ENCODE measurements at places on chromosomes 11 and 22.

DNA sequence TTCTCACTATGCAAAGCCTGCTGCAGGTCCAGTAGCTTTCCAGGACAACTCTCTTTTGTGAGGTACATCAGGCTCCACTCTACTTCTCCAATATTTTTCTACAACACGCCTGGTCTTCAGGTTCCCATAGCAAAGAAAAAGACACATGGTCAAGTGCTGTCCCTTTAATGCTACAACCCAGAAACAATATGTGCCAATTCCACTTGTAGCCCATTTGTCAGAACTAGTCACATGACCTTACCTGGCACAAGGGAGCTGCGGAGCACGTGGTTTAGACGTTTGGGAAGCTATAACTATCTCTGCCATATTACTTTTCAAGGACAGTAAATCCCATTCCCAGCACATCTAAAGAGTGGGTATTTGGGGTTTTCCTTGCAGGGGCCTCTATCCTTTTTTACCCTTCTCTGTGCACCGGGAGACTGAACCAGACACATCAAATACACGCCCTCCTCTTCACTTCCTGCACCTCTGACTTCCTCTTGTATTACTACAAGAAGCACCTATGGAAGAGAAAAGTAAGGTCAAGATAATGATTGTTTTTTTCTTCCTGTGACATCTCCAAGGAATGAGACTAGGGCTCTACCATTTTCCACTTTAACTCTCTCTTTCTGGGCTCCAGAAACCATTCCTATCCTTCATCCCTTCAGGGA lies 237.6 kb downstream of the ETS1 start:
- no peak for DNase-seq

- DNase-seq, result no peak
Measured at GRCh38 chr22:44730022-44730393, 22.4 kb upstream of the ARHGAP8 start.

- DNase-seq, result no peak
Measured at GRCh38 chr11:36240173-36240572, 49.1 kb downstream of the COMMD9 start.

DNA sequence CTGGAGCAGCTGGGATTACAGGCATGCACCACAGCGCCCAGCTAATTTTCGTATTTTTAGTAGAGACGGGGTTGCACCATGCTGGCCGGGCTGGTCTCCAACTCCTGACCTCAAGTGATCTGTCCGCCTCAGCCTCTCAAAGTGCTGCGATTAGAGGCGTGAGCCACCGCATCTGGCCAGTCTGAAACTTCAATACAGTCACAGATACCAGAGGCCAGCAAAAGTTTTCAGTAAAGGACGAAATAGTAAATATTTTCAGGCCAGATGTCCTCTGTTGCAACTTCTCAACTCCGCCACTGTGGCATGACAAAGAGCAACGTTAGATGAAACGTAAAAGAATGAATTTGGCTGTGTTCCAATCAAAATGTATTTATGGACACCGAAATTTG lies 403.6 kb downstream of the MN1 start:
- DNase-seq, result no peak

DNA sequence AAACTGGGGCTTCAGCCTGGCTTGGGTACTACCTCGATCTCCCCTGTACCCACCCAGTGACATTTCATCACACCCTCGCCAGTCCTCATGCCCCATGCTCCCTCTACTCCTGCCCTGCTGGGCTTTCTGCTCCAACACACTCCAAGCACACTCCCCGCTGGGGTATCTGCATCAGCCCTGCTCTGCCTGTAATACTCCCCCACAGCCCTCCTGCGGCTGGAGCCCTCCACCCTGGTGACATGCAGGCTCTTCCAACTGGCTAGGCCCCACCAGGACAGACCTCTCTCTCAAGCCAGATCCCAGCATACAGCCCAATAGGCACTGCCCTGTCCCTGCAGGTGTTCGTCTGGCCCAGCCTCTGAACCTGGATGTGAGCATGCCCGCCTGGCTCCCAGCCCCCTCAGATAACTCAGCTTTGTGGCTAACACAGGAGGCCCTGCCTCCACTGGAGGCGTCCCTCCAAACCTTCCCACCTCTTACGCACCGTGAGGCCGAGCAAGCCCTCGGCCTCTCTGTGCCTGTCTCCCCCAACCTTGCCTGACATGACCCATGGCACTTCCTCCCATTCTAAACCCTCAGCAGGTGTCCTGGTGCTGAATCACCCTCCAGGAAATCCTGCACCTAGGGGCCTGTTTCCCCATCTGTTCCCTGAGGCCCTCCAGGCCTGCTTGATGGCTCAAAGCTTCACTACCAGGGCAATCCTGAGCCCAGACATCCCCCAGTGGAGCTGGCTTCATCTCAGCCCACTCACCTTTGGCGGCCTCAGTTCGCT lies 33.5 kb upstream of the TXNRD2 start:
- DNase-seq, result no peak

DNA sequence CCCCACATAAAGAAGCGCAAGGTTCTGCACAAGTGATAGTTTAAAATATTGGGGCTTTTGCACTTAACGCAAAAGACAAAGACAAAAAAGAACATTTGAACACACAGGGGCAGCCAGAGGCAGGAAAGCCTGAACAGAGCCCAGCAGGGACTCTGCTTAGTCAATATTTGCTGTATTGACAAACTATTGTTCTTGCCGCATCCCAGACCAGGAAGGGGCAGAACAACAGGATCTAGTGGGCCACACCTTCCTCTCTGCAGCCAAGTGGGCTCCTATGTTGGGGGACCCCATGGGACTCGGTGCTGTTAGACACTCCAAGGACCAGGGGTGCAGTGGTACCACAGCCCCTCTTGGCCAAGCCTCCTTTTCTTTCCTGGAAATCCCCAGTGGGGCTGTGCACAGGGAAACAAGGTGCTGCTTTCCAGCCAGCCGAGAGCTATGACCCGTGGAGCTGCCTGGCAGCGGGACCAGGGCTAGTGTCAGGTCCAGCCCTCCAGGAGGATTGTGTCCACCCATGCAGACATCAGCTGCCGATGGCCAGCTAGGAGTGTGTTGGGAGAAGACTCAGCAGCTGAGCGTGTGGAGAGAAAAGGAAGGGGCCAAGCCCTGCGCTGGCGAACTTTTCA lies 43.3 kb upstream of the ANO1 start:
- DNase-seq, result no peak

DNA sequence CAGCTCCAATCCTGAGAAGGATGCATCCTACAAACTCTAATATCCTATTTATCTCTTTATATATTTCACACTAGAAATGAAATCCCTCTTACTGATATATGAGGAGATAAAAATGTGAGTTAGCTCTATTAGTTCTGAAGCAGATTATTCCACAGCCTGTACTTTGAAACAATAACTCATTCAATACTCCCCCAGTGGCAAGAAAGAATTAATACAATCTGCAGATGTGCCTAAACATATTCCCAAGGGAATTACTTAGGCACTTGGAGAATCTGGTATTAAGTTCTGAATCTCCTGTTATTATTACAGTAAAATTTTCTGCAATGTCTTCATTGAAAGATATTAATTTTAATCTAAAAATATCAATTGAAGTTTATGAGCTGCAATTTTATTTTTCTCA lies 59.4 kb downstream of the DDI1 start:
- no peak for DNase-seq

- no peak for DNase-seq
Measured at GRCh38 chr11:76654980-76655379, 15.6 kb downstream of the LRRC32 start.

DNA sequence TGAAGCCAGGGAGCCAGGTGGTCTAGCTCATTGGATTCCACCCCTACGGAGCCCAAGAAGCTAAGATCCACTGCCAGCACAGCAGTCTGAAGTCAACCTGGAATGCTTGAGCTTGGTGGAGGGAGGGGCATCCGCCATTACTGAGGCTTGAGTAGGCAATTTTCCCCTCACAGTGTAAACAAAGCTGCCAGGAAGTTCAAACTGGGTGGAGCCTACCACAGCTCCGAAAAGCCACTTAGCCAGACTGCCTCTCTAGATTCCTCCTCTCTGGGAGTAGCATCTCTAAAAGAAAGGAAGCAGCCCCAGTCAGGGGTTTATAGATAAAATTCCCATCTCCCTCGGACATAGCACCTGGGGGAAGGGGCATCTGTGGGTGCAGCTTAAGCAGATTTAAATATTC lies 620.3 kb downstream of the NELL1 start:
- DNase-seq, result no peak

DNA sequence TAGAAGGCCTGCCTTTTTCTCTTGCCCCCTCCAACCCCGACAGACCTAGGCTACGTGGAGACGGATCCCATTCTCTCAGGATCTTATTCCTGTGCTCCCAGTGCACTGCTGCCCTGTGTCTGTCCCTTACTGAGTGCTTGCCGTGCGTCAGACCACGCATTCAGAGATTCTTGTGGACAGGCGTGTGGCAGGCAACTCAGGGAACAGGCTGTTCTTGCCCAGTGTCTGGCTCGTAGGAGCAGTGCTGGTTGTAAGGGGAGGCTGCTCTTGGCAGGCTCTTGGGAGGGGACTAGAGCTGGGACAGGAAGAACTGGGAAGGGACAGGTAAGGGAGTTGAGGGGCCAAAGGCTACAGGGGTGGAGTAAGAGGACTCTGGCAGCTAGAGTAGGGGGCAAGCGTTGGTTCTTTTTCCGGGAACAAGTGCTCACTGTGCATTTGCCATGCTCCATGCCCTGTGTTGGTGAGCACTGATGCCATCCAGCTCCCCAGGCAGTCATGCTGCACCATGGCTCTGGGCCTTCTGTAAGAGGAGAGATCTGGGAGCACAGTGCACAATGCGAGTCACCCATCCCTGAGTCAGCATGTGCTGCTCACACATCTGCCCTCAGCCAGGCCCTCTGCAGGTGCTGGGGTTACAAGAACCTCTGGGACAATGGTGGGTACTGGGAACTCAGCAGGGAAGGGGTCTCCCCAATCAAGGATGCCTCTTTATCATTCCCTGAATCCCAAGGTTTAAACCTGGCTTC lies 119.1 kb downstream of the TBC1D22A start:
- DNase-seq, result no peak

DNA sequence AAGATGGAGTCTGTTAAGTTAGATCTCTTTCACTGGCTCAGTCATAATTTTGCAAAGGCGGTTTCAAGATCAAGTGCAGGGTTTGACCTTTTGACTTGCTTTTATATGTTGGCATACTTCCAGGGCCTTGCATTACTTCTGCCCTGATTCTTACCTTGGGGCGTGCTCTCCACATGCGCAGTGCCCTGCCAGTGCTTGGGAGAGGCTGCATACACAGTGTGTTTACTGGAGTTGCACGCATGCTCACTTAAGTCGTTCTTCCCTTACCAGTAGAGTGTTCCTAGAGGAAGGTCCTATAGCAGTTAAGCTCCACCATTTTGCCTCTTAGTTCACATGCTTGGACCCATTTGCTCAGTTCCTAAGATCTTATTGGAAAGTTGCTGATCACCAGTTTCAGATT lies 21.0 kb upstream of the TMEM123 start:
- no peak for DNase-seq

DNA sequence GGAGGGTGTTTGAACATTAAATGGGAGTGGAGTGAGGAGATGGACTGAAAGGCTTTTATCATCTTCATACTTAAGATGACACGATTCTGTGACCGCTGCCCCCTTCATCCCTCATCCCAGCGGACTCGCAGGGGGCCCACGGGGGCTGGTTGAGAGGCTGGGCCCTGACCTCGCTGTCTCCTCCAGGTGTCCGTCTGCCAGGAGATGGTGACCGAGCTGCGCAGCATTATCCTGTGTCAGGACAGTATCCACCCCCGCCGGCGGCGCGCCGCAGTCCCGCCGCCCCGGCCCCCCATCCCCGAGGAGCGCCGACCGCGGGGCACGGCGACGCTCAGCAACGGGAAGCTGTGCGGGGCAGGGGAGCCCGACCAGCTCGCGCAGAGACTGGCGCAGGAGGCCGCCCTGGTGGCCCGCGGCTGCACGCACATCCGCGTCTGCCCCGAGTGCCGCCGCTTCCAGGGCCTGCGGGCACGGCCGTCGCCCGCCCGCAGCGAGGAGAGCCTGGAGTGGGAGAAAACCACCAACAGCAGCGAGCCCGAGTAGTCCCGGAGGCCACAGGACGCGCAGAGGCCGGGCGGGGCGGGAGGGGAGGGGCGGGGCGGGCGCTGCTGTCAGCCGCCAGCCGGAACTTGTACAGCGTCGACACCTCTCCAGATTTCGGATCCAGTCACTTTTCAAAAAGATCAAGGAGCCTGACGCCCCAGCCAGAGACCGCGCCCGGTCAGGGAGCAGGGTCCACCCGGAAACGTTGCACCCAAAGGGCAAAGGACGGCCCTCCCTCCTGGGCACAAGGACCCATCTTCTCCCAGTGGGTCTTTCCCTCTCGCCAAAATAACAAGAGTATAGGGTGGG lies 38.0 kb upstream of the TBCEL start:
- DNase-seq, result no peak

- DNase-seq, result no peak
Measured at GRCh38 chr11:81207421-81208054, 1526.1 kb downstream of the FAM181B start.

DNA sequence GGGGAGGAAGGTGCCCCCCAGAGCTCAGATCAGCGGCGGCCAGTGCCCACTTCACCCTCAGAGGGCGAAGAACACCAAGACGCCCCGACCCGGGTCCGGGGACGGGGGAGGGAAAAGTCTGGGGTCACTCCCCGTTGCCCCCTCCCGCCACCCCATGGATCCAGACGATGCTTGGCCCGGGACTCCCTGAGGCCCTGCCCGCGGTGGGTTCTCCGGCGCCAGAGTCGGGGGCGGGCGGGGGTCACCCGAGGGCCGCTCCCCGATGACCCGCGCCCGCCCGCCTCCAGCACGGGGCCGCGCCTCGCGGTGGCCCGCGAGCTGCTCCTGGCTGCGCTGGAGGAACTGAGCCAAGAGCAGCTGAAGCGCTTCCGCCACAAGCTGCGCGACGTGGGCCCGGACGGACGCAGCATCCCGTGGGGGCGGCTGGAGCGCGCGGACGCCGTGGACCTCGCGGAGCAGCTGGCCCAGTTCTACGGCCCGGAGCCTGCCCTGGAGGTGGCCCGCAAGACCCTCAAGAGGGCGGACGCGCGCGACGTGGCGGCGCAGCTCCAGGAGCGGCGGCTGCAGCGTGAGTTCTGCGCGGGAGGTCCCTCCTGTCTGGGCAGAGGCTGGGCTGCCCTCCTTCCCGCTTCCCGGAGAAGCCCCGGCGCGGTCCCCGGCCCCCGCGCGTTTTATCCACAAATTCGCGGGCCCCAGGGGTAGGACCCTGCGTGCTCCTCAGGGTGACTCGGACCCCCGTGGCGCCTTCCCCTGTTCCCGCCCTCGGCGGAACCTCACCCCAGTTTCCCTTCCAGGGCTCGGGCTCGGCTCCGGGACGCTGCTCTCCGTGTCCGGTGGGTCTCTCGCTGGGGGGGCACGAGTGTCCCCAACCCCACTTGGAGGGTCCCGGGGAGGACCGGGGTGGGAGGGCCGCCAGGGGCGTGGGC lies 1.1 kb downstream of the NLRP6 start:
- no peak for DNase-seq

DNA sequence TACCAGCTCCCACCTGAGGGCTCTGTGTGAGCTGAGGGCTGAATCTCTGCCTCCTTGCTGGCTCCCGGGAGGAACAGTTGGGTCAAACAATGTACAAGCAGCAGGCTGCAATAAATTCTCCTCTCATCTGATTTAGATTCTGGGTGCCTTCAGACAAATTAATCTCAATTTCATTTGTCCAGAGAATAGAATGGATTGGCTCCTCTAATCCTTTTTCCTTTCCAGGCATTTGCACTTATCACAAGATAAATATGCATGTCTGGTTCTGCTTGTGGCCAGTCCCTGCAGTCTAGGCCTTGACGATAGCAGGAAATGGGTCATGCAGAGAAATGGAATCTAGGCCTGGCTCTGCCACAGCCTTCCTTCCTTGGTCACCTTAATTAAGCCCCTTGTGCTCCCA lies 28.7 kb downstream of the UPB1 start:
- no peak for DNase-seq

Data from hypothalamus (tissue), 51 donors.